ENCODE measurements at places on chromosomes 6 and 20.

DNA sequence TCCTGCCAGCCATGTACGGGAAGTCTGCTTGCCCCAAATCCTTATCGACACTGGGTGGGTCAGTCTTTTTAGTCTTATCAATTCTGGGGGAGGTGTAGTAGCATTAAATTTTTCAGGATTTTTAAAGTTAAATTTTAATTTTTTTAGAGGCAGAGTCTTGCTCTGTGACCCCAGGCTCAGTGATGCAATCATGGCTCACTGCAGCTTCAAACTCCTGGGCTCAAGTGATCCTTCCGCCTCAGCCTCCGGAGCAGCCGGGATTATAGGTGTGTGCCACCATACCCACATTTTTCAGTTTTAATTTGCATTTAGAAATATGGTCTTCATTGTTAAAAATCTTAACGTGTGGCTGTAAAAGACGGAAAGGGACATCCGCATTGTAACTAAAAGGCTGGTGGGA lies 51.9 kb downstream of the BANF2 start:
- no peak for DNase-seq

DNA sequence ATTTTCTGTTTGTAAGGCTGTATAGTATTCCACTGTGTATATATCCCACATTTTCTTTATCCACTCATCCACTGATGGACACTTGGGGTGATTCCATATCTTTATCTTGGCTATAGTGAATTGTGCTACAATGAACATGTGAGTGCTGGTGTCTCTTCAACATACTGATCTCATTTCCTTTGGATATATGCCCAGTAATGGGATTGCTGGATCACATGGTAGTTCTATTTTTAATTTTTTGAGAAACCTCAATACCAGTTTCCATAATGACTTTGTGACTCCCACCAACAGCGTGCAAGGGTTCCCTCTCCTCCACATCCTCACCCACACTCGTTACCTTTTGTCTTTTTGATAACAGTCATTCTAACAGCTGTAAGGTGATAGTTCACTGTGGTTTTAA lies 166.0 kb downstream of the ARHGAP18 start:
- DNase-seq: no peak

DNA sequence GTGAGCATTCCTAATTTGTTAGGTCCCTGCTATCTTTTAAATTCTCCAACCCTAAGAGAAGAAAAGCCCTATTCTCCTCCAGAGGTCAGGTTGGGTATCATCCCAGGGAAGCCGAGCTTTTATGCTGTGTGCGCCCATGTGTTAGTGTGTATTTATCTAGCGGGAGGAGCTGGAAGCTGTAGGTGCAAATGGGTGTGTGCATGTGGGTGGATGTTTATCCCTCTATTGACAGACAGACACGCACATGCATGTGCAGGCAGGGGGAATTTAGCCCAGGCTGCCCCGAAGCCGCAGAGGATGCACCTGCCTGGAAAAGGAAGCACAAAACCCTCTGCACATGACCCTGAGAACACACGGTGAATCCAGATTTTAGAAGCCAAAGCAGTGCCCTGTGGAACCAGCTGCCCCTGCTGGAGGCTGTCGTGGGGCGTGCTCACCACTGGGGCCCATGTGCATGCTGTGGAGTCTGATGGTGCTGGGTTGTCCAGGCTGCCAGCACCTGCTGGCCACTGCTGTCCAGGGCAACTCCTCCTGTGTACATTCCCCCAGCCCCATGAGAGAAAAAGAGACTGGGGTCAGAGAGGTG lies 397.5 kb downstream of the TAF4 start:
- DNase-seq: no peak

GRCh38 chr6:105882828-105883227 lies 203.3 kb upstream of the PRDM1 start:
- no peak for DNase-seq

DNA sequence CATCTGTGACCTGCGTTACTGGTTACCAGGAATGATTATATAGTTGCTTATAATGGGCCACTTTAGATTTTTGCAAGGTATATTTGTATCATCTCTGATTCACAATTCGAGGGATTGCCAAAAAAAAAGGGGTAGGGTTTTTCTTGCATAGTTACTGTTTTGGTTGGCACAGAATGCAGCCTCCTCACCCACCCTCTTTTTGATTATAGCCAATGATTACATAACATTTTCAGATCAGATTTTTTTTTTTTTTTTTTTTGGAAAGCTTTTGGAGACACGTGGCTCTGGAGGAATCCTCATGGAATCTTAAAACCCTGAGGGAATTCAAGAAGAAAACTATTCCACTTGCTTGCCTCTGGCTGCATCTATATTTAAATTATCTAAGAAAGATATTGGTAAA lies 53.7 kb downstream of the UST start:
- DNase-seq: no peak

DNA sequence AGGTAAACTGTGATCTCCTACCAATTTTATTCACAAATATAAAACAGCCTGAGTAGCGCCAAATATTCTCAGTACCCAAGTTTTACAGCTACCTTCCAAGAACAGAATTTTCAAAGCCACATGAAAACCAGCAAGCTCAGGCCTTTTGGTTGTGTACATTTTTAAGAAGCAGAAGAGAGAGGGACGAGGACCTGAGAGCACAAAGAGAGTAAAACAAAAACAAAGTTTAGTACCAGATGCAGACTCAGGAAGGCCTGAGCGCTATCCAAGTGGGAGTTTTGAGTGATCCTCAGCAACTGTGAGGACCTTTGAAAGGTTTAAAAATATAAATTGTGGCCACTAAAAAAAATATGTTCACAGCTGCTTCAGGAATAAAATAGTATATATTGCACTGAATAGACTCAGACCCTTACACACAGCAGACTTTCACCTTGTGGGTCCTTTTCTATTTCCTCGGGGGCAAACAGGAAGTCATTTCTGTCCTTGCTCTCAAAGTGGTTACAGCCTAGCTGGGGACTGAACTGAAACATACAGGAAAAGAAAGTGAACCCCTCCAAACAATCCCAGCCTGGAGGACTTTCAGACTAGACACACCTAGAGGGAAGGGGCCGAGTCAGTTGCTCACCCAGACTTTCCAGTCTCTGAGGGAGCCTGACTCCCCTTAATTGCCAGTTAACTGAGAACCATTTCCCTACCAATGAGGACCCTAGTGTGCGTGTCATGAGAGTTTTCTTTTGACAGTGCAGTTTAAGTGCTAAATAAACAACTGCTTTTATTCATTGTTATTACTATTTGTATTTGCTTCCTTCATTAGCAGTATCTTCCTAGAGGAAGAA lies 48.5 kb upstream of the NT5E start:
- DNase-seq: no peak

DNA sequence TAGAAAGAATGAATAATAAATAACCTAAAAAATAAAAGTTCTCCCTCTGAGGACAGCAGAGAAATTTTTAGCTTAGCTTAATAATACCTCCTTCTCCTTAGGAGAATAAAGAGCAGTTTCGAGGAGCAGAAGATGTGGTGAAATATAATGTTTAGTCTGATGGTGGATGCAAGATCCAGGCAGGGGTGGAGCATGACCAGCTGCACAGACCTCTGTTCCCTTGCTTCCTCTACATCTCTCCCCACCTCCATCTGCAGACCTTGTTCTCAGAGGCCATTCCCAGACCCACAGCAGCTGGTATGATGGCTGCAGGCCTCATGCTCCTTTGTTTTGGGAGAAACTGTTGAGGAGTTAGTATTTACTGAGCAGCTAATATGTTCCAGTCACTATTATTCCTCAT lies 1.5 kb downstream of the BTN3A2 start:
- DNase-seq: no peak

GRCh38 chr20:25856256-25856884 lies 159.7 kb upstream of the ZNF337 start:
- DNase-seq: no peak

DNA sequence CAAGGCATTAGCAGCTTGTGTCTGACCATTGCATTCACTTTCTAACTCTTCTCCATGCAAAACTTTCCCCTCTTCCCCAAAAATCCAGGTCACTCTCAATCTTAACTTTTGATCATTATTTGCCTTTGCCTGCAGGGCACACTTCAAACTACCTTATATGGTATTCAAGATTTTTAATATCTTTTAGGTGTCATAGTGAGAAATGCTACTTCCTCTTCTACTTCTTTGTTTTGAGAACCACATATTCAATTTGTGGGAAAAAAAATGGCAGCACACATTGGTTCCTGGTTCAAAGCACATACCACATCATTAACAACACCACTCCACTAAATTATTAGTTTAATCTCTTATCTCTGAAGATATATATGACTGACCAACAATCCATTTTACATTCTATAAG lies 1267.0 kb upstream of the CITED2 start:
- DNase-seq: no peak

DNA sequence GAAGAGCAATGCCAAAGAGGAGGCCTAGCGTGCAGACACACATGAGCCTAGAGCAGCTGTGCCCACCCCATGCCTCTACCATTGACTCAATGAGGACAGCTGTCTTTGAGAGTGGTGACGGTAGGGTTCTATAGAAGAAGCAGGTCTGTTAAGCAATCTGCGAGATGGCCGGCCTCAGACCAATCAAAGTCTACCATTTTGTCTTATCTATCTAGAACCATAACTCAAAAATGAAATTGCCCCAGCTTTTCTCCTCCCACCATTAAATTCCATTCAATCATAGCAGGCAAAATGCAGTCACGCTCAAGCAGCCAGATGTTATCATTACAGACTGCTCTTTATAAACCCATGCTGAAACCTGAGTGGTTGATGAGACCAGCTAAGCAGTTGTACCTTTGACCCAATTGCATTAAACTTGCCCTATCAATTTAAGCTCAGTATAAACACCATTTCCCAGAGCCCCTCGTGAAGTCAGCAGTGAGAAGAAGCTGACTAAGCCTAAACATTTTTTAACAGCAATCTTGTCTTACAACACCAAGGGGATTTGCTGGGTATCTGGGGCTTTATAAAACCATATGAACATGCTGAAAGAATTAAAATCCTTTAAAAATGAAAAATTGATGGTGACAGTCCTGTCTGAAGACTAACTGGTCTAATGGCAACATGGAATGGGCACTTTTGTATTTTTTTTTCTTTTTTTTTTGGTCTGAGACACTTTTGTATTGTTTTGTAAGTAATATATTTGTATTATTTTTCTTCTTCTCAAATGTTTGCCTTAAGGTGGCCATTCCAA lies 57.5 kb downstream of the FOXC1 start:
- DNase-seq: no peak

GRCh38 chr6:30781743-30782424 lies 37.5 kb upstream of the IER3 start:
- DNase-seq: peak; percentile 95

DNA sequence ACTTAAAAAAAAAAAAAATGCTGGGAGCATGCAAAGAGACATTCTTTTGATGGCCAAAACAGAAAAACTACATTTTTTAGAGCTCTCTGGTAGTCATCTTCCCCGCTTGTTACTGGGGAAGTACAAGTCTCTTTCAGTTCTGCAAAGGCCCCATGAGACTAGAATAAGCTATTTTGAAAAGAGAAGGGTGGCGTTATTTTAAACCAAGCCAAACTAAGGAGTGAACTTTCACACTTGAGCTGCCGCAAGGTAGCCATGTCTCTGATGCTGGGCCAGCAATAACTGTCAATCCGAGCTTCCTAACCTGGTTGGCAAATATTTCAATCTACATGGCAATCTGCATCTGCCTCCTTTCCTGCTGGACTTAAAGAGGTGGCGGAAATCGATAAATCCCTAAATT lies 96.7 kb downstream of the L3MBTL3 start:
- DNase-seq: no peak

- DNase-seq: no peak
Observed at GRCh38 chr20:20442466-20442865, 74.6 kb downstream of the INSM1 start.

GRCh38 chr20:54123587-54124180 lies 50.1 kb downstream of the CYP24A1 start:
- no peak for DNase-seq

All from NCI-H2029 (cell line).